ENCODE measurements at places on chromosomes 7 and 10.
A peak's percentile ranks its signal among the peaks of the same experiment; 100 is the strongest.

DNA sequence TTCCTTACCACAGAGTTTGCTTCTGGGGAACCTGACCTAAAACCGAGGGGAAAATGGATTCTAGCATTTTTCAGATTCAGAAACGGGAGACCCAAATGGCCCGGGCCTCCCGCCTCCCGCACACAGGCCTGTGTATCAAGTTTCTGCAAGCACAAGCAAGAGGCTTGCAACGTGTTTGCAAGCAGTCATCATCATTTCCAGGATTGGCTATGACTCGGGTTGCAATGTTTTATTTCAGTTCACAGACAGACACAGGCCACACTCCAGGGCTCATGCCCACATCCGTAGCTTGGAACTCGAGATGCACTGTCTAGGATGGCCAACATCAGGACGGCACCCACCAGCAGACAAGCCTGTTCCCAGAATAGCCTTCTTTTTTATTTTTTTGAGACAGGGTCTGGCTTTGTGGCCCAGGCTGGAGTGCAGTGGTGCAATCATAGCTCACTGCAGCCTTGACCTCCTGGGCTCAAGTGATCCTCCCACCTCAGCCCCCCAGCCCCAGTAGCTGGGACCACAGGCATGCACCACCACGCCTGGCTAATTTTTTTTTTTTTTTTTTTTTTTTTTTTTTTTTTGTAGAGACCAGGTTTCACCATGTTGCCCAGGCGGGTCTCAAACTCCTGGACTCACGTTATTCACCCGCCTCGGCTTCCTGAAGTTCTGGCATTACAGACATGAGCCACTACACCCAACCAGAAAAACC lies 68.1 kb upstream of the FOXK1 start:
- DNase-seq = no peak

GRCh38 chr10:53325066-53325465 lies 552.5 kb upstream of the MBL2 start:
- DNase-seq = peak; percentile 48

DNA sequence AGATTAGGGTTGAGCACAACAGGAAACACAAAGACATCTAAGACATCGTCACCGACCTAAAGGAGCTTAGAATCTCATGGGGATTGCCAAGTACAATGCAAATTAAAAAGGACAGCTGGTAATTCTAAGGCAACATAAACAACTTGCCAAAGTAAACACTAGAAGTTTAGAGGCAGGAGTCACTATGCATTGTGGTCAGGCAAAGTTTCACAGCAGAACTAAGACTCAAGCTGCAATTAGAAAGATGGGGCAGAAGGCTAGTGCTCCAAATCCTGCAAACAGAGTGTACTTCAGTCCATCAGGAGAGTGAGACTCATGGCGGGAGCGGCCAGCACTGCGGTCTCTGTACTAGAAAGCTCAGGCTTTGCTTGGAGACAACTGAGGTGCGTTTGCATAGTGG lies 52.7 kb downstream of the HIPK2 start:
- DNase-seq = no peak

- no peak for DNase-seq
Measured at GRCh38 chr10:91978585-91978984, 55.0 kb downstream of the BTAF1 start.

Measured in HS-5 (cell line).